ENCODE measurements at places on chromosomes 5 and 9.

- DNase-seq = peak; percentile 49
Measured at GRCh38 chr5:134510970-134511795, 14.3 kb upstream of the JADE2 start.

GRCh38 chr5:9222054-9222976 lies 323.6 kb downstream of the SEMA5A start:
- DNase-seq = no peak

DNA sequence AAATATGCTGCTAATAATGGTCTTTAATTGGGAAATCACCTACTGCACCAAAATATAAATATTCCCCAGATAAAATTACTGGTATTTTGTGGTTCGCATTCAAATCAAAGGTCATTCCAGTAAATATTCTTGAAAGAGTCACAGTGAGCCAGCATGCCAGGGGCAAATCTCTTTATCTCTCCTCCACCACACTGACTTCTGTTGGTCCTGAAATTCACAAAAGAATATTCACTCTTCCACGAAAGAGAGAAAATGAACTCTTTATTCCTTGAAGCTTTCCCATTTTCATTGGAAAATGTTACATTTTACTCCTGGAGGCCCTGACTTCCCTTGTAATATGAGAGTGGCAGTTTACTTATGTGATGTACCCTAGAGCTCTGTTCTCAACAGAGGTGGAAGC lies 39.7 kb downstream of the ZNF366 start:
- no peak for DNase-seq

GRCh38 chr9:79259858-79260257 lies 311.9 kb upstream of the TLE4 start:
- DNase-seq = no peak

DNA sequence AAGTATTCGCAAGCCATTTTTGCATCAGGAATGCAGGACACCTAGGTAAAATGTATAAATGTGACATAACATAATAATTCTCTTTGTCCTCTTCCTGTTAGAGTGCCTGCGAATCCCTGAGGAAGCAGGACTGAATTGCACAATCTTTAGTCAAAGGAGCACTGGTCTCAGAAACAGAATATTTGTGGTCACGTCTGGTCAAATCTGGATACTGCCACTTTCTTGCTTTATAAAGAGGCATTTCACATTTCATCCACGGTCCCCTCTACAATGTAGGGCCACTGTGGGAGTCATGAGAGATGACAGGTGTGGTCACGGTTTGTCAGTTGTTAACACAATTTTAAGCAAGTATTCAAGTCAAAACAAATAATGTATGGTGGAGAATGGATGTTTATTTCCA lies 564.0 kb downstream of the IRX1 start:
- DNase-seq = no peak

DNA sequence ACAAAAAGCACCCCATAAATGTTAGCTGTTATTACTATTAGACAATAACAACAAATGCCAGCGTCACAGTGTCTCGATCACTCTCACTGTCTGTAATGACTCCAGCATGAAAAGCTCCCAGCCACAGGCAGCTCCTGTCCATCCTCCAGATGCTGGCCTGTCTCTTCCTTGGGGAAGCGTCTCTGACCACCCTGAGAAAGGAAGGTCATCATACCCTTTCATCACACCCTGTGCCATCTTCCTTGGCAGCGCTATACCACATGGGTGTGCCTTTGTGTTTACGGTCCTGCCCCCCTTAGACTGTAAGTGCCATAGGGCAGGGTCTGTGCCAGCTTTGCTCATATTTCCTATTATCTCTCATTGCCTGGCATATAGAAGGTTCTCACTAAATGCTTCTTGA lies 90.6 kb downstream of the PRRT1B start:
- DNase-seq = no peak

- DNase-seq = peak; percentile 63
Measured at GRCh38 chr9:130701059-130702022, 7.8 kb downstream of the EXOSC2 start.

- no peak for DNase-seq
Measured at GRCh38 chr9:105662184-105663104, at the start of gene TAL2. Gene TAL2 (plus strand): TSS chr9:105662457. CDS start chr9:105662497, 40 bp downstream.

DNA sequence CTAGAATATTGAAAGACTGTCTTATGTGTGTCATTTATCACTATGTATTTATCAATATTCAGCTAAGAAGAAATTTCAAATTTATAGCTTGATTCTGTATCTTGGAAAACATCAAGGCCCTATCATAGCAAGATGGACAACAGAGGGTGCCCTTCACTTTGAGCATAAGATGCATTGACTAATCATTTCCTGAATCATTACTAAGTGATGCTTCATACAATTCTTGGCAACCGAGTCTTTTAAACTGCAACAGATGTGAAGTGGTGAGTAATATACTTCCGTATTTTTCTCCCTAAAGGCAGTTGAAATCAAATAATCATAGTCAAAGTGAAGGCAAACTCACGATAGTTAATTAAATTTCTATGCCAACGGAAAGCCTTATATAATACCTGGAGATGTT lies 318.6 kb upstream of the RGMB start:
- no peak for DNase-seq

DNA sequence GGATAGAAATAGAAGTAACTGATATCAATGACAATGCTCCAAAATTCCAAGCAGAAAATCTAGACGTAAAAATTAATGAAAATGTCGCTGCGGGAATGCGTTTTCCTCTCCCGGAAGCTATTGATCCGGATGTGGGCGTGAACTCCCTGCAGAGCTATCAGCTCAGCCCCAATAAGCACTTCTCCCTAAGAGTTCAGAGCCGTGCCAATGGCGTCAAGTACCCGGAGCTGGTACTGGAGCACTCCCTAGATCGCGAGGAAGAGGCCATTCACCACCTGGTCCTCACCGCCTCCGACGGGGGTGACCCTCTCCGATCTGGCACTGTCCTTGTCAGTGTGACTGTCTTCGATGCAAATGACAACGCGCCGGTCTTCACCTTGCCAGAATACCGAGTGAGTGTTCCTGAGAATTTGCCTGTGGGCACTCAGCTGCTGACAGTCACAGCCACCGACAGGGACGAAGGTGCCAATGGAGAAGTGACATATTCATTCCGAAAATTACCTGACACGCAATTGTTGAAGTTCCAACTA lies 818 bp downstream of the PCDHGA10 start:
- no peak for DNase-seq

- no peak for DNase-seq
Measured at GRCh38 chr5:13250464-13251291, 693.8 kb downstream of the DNAH5 start.

GRCh38 chr5:80834710-80835109 lies 125.5 kb upstream of the RASGRF2 start:
- DNase-seq = no peak

GRCh38 chr5:24714746-24715145 lies 70.0 kb upstream of the CDH10 start:
- DNase-seq = no peak

GRCh38 chr5:74205767-74206578 lies 434.6 kb downstream of the ENC1 start:
- DNase-seq = no peak

GRCh38 chr5:57327561-57328367 lies 153.9 kb downstream of the GPBP1 start:
- no peak for DNase-seq

GRCh38 chr5:78377718-78378105 lies 17.3 kb downstream of the SCAMP1 start:
- DNase-seq = no peak

GRCh38 chr5:96924016-96924443 lies 11.8 kb upstream of the LNPEP start:
- no peak for DNase-seq

GRCh38 chr9:69499959-69500358 lies 172.2 kb downstream of the APBA1 start:
- DNase-seq = no peak

- no peak for DNase-seq
Measured at GRCh38 chr9:116342061-116342460, 188.5 kb downstream of the PAPPA start.

DNA sequence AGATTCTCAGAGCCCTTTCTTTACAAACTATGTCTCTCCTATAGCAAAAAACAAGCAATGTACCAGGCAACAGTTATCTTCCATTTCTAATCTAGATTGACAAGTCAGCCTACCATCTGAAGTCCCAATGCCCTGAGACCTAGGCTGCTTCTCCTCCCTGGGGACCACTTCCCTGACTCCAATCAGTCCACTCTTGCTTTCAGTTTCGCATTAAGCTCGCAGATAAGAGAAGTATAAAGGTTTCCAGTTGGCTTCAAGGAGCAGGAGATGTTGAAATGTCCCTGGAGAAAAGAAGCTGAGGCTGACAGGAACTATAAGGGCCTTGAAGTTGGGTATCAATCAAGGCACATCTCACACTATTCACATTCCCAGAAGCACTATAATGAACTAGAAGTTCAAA lies 32.3 kb downstream of the ERP44 start:
- DNase-seq = no peak

DNA sequence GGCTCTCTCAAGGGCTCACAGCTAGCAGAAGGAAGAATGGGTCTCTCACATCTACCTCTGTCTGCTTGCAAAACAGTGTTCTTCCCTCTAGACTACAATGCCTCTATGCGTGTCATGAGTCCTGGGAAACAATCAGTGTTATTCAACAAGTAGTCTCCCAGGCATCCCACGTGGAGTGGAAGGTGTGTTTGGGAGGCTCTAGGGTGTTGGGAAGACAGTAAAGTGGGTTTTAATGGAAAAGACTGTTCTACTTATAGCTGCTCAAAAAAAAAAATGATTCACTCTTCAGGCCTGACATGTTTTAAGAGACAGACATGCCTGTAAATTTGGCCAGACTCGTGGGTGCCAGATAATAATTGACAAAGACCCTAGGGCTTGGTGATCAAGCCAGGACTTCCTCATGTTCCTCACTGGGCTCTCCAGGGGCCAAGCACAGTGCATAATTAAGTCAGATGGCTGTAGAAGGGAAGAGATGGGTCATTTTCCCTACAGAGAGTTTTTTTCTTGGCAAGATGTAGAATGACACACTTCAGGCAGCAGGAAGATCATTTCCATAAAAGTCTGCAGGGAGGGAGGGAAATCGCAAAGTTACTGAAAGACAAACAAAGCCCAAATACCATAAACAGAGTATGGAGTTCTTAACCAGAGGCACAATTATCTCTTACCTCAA lies 246.4 kb downstream of the ACTL7B start:
- DNase-seq = no peak

DNA sequence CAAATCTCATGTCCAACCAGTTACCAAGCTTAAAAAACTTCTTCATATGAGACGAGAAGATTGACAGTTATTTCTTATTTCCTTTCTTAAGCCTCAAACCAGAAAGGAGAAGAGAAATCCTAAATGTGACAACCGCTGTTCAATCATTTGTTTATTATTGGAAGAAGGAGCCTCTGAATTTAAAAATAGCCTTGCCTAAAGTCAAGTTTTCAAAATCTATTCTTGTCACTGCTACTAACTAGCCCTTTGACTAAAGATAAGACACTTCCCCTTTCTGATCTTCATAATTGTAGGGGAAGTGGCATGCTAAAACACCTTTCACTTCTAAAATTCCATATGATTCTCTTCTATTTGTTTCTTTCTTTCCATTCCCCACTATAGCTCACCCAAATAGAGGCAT lies 106.2 kb upstream of the EMB start:
- DNase-seq = no peak

- DNase-seq = no peak
Measured at GRCh38 chr9:4430432-4431261, 59.6 kb upstream of the SLC1A1 start.

GRCh38 chr5:86617309-86617755 lies 409 bp upstream of the COX7C start:
- no peak for DNase-seq

DNA sequence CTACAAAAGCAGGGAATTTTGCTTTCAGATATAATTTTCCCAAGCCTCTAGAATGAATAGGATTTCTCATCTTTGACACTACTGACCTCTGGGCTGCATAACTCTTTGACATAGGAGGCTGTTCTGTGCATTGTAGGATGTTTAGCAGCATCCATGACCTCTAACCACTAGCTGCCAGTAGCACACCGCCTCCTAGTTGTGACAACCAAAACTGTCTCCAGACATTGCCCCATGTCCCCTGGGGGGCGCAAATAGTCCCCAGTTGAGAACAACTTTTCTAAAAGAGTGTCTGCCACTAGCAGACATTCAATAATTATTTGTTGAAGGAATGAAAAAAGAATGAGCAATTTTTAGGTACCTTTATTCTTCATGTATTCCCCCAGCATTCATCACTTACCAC lies 51.8 kb downstream of the POU4F3 start:
- DNase-seq = no peak

DNA sequence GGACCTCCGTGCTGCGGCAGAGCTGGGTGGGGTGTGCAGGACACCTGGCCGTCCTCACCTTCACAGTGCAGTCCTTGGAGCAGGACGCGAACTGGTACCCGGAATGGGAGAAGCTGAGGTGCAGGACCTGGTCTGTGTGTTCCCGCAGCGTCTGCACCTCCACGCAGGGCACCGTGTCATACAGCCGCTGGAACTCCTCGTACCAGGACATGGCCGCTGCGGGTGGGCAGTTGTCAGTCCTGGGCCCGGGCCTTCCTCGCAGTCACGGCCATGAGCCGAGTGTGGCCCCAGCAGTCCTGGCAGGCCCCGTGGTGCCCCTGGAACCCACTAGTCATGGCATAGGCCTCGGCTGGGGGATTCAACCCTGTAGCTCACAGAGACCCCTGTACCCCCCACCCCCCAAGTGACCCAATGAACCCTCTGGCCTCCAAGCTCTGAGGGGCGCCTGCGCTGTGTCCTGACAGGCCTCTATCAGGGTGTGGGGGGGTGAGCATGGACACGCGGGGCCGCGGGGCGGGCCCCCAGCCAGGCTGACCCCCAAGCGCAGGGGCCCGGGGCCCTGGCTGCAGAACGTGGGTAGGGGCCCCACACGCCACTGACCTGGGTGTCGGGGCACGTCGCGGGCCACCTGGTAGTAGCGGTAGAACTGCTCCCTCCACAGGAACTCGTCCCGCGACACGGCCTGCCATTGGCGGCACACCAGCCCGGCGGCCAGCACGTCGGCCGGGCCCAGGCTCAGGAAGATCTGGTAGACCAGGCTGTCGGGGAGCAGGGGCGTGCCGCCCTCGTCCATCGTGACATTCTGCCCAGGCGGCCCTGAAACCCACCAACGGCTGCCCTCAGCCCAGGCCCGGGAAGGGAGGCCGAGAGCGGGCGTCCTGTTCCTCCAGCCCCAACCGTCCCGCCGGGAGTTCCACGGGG lies 987 bp downstream of the FBXW5 start:
- no peak for DNase-seq
